ENCODE measurements at places on chromosomes 4 and X.

GRCh38 chr4:6373541-6374410, 98.6 kb downstream of the PPP2R2C start:
- no peak for DNase-seq

GRCh38 chr4:154455111-154455510, 36.5 kb downstream of the DCHS2 start:
- no peak for DNase-seq

GRCh38 chr4:74716436-74716765, 77.9 kb downstream of the BTC start:
- DNase-seq: no peak

GRCh38 chrX:154369449-154370299, 4.8 kb downstream of the FLNA start:
- peak; percentile 68 for DNase-seq
